ENCODE measurements at places on chromosomes 2 and 18.

DNA sequence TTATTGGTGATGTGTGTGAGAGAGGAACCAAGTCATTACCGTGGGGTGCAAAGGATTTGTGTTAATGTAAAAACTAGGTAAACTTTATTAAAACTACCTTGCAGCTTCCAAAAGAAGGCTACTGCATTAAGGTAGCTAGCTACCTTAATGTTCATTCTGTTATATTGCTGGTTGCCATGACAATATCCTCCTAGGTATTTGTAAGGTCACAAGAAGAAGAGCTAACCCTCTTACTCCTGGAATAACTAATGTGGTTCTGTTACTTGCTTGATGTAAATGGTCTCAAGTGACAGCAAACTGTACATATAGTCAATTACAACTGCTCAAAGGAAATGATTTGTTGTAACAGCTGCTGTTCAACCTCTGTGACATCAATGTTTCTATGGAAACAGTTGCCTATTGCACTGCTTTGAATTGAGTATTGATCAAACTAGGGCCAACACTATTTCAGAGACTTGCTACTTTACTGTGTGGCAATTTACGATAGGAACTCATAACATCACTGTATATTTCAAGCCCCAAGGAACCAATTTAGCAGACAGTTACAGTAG lies 319.8 kb upstream of the HNRNPA3 start:
- no peak for DNase-seq

GRCh38 chr2:25251071-25251421 lies 82.7 kb upstream of the POMC start:
- DNase-seq, result no peak

DNA sequence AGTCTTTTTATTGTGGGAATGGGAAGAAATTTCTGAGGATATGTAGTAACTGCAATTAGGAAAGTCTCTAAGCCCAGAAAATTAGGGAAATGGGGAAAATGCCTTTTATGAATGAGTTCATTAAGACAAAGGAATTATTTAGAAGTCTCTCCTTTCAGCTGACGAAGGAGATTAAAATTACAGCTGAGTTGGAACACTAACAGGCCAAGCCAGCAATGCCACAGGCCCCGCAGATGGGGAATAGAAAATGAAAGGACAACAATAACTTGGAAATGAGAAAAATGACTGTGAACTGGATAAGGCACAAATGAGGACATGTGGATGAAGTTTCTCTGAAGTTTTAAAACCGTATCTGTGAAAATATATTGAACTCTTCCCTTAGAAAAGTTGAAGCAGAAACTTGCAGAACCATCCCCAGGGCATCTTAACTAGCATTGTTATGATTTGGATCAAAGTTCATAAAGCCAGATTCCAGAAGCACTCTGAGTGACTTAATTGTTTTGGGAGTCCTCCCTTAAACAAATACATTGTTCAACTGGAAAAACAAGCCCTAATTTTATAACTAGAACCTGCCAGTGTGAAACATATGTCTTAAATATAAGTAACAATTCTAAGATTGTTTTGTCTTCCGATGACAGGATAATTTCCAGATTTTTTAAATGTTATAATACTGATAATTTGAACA lies 51.3 kb downstream of the C2orf76 start:
- DNase-seq, result no peak

DNA sequence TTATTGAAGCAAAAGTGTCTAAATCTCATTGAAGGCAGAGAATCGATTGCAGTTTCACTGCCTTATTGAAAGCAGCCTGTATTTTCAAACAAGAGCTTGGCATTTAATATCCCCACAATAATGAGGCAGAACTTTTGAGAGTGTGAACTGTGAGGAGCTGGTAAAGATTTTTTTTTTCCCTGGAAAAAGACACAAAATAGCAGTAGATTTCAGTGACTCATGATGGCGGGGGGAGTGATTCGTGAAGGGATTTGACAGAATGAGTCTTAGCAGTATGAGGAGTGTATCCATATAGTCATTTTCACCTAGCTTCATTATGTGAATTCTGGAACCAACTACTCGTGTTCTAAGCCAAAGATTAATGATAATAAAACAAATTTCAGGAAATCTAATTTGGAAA lies 242.9 kb downstream of the ARL6IP6 start:
- DNase-seq, result no peak

DNA sequence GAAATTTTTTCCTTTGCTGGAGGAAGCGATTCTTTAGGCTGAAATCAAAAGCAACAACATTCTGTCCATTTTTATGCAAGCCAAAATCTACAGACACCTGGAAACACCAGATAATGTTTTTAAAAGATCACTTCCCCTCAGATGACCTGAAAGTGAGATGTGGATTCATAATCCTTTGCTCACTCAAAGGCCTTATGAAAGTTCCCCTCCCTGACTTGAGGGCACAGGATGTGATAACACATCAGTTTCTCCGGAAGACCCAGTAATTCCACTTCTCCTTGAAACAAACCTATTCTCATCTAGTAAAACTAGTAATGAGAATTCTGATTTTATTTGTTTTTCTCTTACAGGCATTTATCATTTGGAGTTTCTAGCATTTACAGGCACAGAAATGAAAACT lies 218.3 kb upstream of the RND3 start:
- DNase-seq, result no peak

GRCh38 chr2:155309483-155309882 lies 611.0 kb downstream of the KCNJ3 start:
- no peak for DNase-seq

DNA sequence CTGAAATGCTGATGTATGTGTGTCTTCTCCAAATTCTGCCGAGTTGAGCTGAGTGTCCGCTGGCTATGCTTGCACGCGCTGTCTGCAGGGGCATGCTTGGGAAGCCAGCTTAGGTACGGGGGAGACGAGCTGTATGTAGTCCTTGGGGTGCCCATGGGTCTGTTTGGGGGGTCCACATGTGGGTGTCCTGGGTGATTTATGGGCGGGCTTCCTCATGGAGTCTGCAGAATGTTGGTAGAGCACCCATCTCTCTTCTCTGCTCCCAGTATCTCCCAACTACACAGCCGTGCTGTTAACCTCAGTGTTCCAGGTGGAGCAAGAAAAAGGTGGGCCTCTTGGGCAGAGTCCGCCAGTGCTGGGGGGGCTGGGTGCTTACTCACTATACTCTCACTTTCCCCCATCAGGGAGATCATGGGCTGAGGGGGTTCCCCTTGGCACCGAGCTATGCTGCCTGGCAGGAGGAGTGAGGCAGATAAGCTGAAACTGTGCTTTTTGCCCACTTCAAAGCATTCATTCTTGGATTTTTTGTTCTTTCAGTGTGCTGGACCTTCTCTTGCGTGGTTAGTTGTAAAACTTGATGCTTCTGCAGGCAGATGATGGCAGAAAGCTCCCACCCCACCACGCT lies 128.2 kb upstream of the ALKAL2 start:
- DNase-seq, result no peak

DNA sequence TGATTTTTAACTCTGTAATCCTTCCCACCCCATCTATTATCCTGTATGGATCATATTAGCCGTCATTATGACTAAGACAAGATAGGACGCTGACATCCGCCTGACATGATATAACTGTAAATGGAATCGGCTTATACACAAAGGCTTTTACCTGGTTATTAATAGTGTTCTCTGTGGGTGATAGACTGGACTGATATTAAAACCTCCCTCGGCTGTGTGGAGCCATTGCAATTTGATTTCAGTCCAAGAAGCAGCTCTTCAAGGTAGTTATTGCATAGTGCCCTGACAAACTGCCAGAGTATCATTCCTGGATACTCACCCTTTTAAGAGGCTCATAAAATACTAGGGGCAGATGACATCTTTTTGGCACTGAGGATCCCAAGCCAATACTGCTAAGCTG lies 226.1 kb upstream of the HNRNPA3 start:
- DNase-seq, result no peak

Data from stimulated activated CD4-positive, alpha-beta T cell treated with anti-CD3 and anti-CD28 coated beads, Interleukin-1b, Interleukin-23, amount 100 ng/mL, for 1 hour (primary cell).